NCI-H2029 treated with DMSO at 0.1 percent for 48 hours (cell line): ENCODE measurements at places on chromosomes 2 and 18.

- DNase-seq, result no peak
These were observed 82.3 kb downstream of the STPG4 start for GRCh38 chr2:47072728-47073191.

- no peak for DNase-seq
These were observed 869.1 kb downstream of the CNTNAP5 start for GRCh38 chr2:124894199-124894598.

GRCh38 chr18:64982414-64983055 is 768.3 kb upstream of the CDH7 start:
- no peak for DNase-seq

DNA sequence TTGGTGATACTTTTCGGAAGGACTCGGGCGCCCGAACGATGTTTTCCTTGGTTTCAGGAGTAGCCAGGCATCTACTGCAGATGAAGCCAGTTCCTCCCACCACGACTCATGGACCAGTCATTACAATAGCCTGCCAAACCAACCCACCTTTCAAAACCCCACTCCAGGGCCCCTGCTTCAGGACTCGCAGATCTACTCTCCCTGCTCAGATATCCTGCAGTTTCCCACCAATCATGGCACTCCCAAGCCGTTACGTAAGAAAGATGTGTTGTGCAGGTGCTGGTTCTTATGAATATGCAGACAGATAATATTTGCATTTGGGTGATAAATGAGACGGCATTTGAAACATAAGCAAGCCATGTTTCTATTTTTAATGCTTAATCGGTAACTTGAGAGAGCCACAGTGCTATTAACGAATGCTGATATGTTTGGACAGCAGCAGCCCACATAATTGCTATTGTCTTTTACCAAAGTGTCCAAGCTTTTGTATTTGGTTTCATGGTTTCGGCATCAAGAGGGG is 3.5 kb upstream of the CYS1 start:
- DNase-seq, result peak; percentile 39

- no peak for DNase-seq
These were observed 150.2 kb downstream of the PHLPP1 start for GRCh38 chr18:62865498-62865897.

DNA sequence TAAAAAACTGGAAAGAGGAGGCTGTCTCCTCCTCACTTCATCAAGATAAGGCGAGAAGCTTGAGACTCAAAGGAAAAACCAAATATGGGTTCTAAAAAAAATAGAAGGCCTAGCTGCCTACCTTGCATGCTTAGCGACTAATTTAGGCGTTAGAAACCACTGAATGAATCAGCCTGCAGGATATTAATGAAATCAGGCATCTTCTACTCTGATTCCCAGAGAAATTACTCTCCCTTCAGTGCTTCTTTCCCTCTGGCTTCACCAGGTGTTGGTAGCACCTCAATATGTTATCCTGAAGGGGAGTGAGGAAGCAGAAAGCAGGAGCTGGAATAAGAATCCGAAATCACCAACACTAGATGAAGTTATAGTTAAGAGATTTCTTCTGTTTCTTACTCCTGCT is 749.8 kb upstream of the NRXN1 start:
- DNase-seq, result no peak

- no peak for DNase-seq
These were observed 89.5 kb downstream of the CERS6 start for GRCh38 chr2:168545439-168546082.

DNA sequence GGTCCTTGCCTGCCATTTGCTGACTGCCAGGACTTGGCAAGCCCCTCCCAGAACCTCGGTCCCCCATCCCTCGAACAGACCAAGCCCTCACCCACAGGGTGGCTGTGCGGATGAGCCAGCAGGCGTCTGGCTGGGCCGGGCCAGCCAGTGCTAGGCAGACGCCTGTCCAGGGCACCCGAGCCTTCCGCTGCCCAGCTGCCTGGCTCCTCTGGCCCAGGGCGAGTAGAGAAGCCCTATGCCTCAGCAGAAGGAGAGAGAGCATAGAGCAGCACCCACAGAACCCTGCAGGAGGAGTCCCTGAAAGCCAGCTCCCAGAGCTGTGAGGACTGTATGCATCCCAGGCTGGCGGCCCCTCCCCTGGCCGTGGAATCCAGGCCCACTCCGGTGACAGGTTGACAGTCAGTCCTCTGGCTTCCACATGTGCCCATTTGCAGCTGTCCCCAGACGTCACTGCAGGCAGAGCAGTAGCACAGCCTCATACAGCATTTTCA is 62.1 kb upstream of the GLI2 start:
- DNase-seq, result no peak

GRCh38 chr2:4903656-4904348 is 788.4 kb upstream of the SOX11 start:
- no peak for DNase-seq

DNA sequence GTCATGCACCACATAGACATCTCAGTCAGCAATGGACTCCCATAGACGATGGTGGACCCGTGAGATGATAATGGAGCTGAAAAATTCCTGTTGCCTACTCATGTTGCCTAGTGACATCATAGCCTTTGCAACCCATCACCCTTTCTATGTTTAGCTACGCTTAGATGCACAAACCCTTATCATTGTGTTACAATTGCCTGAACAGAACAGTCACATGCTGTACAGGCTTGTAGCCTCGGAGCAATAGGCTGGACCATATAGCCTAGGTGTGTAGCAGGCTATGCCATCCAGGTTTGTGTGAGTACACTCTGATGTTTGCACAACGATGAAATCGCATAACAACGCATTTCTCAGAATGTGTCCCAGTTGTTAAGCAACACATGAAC is 221.6 kb downstream of the ALPK2 start:
- DNase-seq, result no peak

DNA sequence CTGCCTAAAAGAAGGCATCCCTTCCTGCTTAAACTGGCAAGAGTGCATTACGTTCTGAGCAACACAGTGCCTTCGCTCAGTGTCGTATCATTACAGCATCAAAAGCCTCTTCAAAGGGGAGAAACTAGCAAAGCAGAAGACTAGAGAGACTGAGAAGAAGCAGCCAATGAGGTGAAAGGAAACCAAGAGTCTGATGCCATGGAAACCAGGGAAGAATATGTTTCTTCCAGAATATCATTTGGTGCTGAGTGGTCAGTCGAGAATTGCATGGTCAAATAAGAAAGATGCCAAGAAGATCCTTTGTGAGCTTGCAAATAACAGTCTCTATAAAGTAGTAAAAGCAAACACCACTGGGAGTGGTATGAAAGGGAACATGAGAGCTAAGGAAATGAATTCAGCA is 312.1 kb upstream of the CHST9 start:
- no peak for DNase-seq

DNA sequence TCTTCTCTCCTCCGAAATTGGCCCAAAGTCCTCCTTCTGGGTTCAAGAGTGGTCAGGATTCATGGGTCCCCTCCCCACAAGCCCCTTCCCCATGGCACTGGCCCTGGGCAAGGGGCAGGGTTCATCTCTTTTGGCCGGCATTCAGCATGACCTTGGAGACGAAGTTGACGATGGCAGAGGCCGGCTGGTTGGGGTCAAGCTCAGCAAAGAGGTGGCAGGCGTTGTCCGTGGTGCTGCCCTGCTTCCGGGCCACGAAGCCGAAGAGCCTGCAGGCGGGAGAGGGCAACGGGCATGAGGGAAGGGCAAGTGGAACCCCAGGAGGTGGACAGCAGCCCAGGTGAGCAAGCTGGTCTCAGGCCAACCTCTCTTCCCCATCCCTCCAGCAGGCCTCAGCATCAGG is 198.5 kb downstream of the TNS1 start:
- DNase-seq, result no peak

DNA sequence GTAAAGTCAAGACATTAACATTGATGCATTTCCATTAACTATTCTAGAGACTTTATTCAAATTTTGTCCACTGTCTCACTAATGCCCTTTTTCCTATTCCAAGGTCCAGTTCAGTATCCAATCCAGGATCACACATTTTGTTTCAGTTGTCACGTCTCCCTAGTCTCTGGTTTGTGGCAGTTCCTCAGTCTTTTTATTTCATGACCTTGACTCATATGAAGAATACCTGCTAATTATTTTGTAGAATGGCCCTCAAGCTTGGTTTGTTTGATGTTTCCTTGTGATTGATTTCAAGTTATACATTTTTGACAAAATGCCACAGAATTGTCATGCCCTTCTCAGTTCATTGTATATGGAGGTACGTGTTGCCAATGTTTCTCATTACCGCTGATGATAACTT is 145.2 kb downstream of the FHOD3 start:
- no peak for DNase-seq

GRCh38 chr2:83071914-83072313 is 1387.2 kb downstream of the SUCLG1 start:
- no peak for DNase-seq

DNA sequence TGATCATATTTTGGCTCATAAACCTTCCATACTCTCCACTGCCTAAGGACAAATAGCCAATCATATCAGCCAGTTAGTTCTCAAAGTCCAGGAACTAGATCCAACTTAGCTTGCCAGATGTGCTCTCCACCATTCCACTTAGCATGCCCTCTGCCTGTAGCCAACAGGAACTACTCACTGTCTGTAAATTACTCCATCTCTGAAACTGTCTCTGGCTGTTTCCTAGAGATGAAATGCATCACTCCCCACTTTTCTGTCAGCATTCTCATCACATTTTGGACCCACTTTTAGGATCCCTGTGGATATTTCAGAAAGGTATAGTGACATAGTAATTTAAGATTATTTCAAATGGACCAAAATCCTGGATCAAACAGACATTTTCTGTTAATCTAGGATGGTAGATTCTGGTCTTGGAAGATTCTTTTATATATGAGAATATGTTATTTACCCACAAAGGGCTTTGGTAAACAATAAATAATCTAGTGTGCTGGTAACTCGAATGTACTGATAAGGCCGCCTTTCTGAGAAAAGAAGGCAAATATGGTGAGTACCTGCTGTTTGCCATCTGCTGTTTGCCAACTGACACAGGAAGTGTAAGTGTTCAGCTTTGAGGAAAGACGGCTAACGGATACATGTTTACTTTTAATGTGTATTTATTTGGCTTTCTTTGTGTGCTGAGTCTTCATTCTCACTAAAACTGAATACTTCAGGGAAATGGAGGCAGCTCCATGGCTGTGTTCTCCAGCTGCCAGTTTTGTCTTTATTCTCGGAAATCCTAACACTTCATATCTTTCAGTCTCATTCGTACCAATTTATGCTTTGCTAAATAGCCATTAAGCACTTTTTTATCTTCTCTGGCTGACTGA is 79.5 kb downstream of the EVA1A start:
- peak; percentile 78 for DNase-seq
